ENCODE measurements at places on chromosomes 2 and 18.

GRCh38 chr2:240443891-240444301, 8.4 kb downstream of the GPC1 start:
- DNase-seq = no peak

- DNase-seq = no peak
Observed at GRCh38 chr18:28174181-28174905, 2.6 kb downstream of the CDH2 start.

DNA sequence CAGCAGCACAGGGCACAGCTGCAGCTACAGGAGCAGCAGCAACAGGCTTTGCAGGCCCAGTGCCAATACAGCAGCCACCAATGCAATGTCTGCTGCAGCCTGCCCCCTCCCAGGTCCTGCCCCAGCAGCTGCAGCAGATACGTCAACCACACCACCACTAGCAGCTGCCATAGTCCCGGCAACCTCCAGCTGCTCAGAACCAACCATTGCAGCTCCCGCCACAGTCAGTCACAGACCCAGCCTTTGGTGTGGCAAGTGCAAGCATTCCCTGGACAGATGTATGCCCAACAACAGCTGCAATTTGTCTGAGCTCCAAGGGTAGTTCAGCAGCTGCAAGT, 53.3 kb upstream of the TUBA3E start:
- DNase-seq = no peak

GRCh38 chr2:99864561-99865553, 277.5 kb downstream of the AFF3 start:
- DNase-seq = no peak

DNA sequence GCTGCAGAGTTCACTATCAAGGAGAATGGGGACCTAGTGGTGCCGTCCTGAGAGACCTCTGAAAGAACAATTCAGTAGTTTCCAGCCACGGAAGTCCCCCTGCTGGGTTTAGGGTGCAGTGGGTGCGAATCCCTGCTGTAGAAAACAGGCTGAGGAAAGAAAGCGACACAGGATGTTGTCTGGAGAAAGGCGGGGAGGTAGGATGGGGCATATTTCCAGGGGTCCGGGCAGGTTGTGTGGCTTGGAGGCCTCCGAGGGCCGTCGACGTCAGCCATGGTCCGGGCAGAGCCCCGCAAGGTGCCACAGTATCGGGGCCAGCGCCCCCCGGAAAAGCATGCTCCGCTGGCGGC, 807 bp upstream of the CREB1 start:
- no peak for DNase-seq

- no peak for DNase-seq
Observed at GRCh38 chr18:32261003-32261402, 71.2 kb downstream of the MEP1B start.

GRCh38 chr18:37362158-37362890, 203.3 kb downstream of the CELF4 start:
- DNase-seq = no peak

DNA sequence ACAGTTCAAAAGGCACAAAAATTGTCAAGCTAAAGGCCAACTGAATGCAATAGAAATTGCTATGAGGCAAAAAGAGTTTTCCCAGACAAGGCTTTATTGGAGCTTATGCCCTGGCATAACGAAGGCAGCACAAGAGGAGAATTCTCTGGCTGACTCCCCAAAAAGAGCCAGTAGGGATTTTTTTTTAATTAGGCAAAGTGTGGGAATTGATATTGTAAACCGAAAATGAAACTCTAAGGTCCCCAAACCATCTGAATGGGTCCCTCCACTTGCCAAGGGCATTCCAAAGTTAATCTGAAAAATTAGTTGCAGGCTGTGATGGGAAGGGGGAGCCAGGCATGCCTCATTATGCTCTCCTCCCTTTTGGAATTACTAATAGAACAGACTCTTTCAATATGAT, 118.9 kb downstream of the SPOPL start:
- no peak for DNase-seq

DNA sequence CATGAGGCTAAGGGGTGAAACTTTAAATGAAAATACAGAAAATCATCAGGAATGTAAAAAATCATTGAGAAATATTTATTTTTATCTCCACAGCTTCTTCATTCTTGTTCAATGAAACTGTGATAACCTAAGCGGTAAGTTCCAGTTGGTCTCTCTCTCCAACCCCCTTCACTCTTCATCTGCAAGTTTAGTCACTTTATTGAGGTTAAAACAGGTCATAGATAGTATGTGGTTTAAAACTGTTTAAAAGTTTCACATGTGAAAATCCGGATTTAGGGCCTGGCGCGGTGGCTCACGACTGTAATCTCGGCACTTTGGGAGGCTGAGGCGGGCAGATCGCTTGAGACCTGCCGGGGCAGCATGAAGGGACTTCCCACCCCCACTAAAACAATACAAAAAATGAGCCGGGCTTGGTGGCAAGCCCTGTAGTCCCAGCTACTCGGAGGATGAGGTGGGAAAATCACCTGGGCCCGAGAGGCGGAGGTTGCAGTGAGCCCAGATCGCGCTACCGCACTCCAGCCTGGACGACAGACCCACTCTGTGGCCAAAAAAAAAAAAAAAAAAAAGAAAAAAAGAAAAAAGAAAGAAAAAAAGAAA, 1.6 kb upstream of the PHLPP1 start:
- DNase-seq = no peak

DNA sequence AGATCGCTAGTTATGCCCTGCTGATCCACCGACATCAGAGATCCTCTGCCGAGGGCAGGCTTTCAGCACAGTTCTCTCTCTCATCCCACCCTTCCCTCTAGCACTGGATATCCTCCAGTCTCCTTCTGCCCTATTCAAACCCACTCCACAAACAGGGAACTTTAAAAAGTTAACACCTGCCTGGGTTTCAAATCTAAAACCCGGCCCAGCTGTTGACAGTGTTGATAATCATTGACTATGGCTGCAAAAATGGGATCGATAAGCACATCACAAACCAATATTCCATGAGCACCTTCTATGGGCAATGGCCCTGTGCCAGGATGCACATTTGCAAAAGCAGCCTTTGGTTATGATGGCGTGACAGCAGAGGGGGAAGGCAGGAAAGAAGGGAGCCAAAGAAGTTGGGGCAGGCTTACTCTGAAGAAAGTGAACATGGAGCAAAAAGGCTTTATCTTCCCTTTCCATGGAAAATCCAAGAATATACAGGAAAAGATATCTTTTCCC, 482.3 kb upstream of the KLHL29 start:
- DNase-seq = no peak

DNA sequence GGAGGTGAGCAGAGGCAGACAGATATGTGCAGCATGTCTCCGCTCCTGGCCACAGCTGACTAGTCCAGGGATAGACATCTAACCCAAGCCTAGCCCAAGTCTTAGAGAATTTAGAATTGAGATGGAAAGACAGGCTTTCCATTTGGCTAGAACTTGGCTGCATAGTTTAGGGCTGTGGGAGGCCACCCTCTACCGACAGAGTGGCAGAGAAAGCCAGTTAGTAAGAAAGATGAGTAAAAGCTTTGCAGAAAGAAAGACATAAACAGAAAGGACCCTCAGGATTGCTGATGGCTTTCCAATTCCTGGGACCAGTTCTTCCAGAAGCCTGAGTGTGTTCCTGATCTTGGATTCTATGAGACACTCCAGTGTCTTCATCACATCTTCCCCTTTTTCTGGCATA, 62.1 kb downstream of the DYM start:
- no peak for DNase-seq
